ENCODE measurements at places on chromosomes 3 and 15.

DNA sequence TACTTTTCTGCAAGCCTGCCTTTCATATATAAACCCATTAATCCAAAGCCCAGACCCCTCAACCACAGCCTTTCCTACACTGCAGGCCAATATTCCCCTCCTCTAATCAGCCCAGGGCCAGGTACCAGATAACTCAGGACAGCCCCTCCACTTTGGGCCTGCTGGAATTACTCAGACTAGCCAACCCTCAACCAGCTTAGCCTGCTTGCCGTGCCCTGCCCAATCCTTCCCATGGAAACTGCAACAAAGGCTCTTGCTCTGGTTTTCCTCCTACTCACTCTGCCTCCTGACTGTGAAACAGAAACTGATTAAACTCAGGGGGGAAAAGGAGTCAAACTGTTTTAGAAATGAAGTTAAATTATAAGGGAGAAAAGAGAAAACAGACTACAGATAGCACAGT, 248.1 kb downstream of the KLF13 start:
- no peak for DNase-seq

GRCh38 chr3:115792206-115792955, 169.1 kb downstream of the GAP43 start:
- no peak for DNase-seq

GRCh38 chr3:32937331-32937730, 14.1 kb upstream of the CCR4 start:
- DNase-seq = no peak

DNA sequence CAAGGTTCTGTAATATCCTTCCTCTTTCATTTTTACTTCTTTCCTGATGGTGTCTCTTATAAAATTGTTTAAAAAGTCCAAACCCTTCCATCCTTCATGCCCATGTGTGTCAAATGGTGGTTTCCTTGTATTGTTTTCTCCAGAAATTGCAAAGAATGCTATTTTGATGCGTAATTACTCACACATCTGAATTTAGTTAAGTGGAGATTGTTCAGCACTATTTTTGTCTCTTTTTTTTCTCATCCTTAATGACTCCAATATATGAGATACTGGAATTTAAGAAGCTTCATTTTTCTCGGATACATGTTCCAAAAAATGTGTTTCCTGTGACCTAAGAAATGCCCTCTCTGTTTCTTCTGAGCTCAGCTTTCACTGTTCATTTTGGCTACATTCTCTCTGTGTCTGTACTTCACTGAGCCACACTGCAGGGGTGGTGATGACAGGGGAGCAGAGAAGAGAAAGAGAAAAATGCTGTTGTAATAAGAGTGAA, 799.8 kb downstream of the DIPK2A start:
- DNase-seq = no peak

DNA sequence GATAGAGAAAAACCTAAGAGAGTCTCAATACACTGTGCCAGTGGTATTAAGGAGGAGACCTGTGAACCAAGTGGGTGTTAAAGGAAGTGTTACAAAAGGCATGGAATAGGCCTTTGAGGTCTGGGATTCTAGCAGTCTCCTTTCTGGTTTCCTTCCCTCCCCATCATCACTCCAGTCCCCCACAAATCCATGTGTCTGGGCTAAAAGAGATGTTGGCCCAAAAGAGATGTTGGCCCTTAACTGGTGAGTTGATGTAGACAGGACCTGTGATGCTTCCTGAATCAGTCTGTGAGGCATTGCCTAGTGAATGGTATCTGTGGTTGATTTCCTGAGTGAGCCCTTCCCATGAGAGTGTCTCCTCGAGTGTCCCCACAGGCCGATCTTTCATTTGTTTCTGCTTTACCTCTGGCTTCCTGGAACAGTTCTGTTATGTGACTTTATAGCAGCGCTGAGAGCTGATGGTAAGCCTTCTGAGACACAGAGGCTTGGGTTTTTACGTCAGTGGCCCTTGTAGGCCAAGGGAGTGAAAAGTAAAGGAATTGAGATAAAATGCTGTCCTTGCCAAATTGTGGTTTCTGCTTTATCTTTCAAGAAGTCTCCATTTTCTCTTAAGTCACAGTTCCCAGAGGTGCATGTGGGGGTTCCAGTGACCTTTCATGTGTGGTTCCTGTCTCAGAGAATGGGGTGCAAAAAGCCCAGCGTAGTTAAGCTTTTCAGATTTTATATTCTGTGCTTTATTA, 87.8 kb downstream of the KLHL25 start:
- DNase-seq = no peak
